HL-60 (cell line): ENCODE measurements at places on chromosomes 11 and 22.

DNA sequence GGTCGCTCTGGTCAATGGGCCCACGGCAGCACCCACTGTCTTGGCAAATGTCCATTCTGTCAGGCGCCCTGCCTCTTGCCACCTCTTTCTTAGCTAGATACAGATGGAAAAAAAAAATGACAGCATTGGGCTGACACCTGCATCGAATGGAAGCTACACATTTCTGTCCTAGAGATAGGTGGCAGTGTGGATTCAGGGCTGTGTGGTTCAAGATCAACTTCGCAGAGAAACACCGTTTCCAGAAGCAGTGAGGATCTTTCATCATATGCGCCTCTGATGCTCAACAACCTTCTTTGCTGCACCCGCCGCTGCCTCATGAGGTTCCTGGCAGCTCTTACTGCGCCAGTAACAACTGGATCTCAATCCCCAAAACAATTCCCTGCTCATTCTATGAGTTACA is 236.3 kb downstream of the KIRREL3 start:
- no peak for DNase-seq

DNA sequence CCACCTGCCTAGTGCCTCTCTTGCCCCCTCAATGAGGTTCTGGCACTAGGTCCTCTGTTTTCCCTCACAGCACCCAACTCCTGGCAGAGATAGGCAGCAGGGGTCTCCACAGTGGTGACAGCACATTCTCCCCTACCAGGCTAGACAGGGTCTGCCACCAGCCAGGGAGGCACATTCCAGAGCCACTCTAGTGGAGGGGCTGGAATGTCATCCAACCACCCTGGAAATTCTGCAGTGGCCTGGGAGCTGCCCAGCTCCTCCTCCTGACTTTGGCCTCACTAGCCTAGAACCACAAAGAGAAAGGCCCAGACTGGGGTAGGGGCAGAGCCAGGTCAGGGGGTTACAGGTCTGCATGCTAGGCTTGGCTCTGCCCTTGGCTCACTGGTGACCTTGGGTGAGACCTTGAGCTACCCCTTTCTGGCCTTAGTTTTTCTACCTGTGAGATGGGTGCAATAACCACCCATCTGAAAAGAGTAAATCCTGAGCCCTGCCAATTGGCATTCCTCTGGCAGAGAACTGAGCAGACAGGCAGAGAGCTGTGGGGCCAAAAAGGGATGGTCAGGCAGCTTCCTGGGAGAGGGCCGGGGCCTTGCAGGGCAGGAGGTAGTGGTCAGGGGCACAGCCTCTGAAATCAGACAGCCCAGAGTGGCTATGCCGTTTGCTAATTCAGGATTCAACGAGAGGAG is 7.1 kb downstream of the P2RY2 start:
- no peak for DNase-seq

GRCh38 chr11:131829725-131830124 is 459.3 kb downstream of the NTM start:
- DNase-seq = no peak

- no peak for DNase-seq
Measured at GRCh38 chr11:61265357-61265756, 24.4 kb downstream of the PGA5 start.

- no peak for DNase-seq
Measured at GRCh38 chr22:31625661-31626426, 36.2 kb downstream of the PISD start.

- DNase-seq = no peak
Measured at GRCh38 chr11:100970283-100971164, 159.1 kb downstream of the PGR start.

GRCh38 chr11:62446091-62446490 is 27.3 kb downstream of the SCGB1A1 start:
- no peak for DNase-seq

- no peak for DNase-seq
Measured at GRCh38 chr11:45432910-45433309, 146.8 kb upstream of the SYT13 start.

DNA sequence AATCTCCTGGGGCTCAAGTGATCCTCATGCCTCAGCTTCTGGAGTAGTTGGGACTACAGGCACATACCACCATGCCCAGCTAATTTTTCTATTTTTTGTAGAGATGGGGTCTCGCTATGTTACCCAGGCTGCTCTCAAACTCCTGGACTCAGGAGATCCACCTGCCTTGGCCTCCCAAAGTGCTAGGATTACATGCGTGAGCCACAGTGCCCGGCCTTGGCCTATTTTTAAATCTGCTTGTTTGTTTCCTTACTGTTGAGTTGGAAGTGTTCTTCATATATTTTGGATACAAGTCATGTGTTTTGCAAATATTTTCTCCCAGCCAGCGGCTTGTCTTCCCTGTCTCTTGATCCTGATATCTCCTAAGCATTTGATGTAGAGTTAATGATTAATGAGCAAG is 5.0 kb downstream of the PARVB start:
- DNase-seq = no peak

DNA sequence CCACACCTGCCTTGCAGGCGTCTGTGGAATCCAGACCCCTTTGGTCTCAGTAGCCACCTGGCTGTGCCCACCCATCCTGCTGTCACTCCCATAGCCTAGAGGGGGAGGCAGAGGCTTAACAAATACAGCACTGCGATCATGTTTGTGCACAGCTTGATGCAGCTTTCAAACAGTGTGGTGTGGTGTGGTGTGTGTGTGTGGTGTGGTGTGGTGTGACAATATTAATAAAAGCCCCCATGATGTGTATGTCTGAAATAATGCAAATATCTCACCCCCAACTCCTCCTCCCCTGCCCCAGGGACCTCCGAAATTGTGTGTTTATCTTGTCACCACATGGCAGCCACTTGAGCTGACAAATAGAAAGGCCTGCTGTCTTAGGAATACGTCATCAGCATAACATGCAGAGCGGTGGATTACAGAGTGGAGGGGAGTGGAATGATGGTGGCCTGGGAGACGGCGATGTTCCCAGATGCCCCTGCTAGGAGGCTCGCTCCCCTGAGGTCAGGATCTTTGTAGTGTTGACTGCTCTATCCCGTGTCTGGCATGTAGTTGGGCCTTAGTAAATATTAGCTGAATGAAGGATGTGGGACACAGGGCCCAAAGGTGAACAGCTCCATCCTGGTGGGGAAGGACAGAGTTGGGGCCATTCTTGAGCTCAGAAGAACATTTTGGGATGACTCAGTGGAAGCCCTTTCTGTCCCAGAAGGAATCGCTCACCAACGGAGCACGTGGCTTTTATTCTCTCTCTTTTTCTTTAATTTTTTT is 2.8 kb downstream of the PDXP start:
- no peak for DNase-seq

DNA sequence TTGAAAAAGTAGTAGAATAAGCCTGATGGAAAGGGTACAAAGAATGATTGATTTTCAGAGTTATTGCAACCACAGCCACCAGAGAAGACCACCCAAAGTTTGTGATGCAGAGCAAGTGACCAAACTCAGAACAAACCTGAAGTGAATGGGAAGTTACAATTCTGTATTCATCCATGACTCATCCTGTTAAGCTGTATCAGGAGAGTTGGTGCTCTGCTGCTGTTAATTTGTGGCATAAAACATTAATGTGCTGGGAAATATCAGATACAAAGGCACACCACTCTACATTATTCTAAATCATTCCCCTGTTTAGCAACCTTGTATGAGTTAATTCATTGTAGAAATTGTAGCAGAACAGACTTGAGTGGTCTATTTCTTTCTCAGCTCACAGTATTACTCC is 19.6 kb upstream of the PDGFD start:
- no peak for DNase-seq

GRCh38 chr11:2590131-2590964 is 109.4 kb downstream of the KCNQ1OT1 start:
- no peak for DNase-seq

DNA sequence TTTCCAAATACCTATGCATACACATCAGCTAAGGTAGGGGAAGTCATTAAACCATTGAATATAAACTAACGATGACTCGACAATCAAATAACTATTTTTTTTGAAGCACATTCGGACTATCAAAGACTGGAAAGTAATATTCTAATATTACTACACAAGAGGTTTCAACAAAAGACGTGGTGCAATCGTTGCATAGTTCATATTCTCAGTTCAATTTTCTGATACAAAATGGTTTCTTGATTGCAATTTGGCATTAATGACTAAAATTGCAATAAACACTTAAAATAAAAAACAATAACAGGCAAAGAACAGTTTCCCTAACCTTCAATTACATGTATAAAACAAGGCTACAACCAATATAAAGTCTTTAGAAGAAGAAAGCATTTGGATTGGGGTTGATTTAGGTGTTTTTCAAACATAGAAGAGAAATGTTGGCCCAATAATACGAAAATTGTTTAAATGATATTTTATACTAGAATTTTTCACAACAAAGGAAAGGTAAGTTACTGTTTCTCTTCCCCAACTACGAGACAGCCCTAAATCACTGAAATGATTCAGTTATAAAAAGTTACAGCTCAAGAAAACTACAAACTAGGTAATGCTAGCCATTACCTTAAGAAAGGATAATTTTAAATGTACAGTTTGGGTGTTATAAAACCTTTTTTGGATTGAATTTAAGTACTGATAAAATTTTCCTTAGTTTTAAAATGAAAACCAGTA is 17.6 kb downstream of the BLID start:
- no peak for DNase-seq

GRCh38 chr11:112156956-112157766 is 6.7 kb downstream of the IL18 start:
- peak; percentile 89 for DNase-seq

DNA sequence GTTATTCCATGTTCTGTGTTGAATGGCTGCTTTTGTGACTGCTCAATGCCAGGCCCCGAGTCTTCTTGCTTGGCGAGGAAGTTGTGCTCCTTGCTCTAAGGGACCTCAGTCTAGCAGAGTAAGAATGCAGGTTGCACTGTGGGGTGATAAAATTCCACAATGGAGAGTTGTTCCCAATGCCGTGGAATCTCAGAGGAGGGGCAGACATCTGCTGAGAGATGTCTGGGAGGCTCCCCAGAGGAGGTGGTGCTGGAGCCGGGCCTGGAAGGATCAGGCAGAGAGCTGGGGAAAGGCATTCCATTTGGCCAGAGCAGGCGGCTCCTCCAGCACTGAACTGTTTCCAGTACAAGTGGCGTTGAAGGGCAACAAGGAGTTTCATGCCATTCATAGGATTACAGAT is 55.2 kb downstream of the ST3GAL4 start:
- no peak for DNase-seq

DNA sequence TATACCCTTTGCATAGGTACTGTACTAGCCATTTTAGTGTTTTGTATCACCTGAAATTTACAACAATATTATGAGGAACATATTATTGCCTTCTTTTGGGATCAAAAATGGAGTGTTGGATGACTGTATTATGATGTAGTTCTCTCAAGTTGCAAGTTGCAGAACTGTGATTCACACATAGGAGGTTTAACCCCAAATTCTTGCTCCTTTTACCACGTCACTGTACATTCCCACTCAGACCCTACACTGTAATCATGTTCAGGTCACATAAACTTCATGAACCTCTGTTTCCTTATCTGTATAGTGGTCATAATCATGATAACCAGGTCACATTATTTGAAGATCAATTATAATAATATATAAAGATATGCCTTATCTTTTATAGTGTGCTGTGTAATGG is 925.1 kb upstream of the TENM4 start:
- no peak for DNase-seq

GRCh38 chr11:123570939-123571580 is 83.4 kb downstream of the SCN3B start:
- DNase-seq = peak; percentile 74

DNA sequence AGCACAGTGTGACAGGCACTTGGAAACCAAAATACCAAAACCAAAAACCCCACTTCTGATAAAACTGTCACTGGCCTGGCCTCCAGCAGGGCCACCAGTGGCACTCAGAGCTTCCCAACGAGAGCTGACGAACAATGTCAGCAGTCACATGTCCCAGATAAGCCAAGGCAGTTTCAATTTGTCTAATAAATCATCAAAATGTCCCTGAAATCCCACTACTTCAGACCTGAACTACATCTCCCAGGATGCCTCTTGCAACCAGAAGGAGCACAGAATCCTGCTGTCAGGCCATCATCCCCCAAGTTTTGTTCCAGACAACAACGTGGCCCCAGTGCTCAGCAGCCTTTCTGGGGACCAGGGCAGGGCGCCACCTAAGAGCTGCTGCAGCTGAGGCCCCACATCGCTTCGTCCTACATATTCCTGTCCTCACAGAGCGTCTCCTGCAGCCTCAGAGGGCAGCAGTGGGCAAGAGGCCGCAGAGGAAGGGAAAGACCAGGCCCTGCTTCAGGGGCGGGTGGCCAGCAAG is 25.1 kb downstream of the LRFN4 start:
- DNase-seq = no peak

- no peak for DNase-seq
Measured at GRCh38 chr22:26313291-26313690, 115.8 kb upstream of the ASPHD2 start.

GRCh38 chr11:87878373-87878825 is 296.8 kb downstream of the RAB38 start:
- DNase-seq = no peak

GRCh38 chr22:22469527-22469926 is 39.0 kb downstream of the ZNF280B start:
- DNase-seq = no peak

- DNase-seq = no peak
Measured at GRCh38 chr11:19970944-19971343, 189.3 kb downstream of the DBX1 start.

- no peak for DNase-seq
Measured at GRCh38 chr11:103091064-103091800, 728 bp downstream of the DCUN1D5 start.

GRCh38 chr11:86724137-86724536 is 51.7 kb upstream of the ME3 start:
- DNase-seq = no peak

DNA sequence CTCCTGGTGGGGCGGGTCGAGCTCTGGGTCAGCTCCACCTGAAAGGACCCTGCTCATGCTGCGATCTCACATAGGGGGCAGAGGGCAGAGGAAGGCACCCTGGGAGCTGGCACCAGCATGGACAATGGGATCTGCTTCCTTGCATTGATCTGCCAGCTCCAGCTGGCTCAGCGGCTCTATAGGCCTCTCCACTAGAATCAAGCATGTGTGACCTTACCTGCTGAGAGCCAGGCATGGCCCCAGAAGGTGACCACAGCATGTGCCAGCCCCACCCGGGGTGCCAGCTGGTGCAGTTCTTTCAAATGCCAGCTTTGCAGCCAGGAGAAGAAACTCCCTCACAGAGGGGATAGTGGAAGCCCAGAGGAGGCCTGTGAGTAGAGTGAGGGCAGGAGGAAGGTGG is 22.0 kb upstream of the KLHL35 start:
- DNase-seq = no peak
